ENCODE measurements at places on chromosomes 1 and 21.

DNA sequence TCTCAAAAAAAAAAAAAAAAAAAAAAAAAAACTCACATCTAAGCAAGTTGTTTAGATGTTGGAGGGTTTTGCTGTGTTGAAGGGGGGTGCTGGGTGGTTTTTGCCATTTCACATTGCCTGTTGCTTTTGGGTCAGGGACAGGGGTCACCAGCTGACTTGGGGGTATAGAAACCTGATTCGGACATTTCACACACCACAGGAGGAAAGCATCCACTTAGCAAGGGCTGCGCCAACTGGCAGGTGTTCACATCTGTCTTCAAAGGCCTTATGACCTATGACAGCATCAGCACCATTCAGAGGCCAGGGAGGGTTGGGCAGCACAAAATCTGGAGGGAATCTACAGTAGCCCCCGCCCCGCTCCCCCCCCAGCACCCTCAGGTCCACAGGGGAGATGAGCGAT, 45.2 kb downstream of the SYF2 start:
- no peak for DNase-seq

GRCh38 chr1:200414657-200415056, 4.8 kb upstream of the ZNF281 start:
- no peak for DNase-seq

- no peak for DNase-seq
Measured at GRCh38 chr1:119943216-119943615, 46.9 kb upstream of the ADAM30 start.

GRCh38 chr21:46054451-46054881, 43.4 kb upstream of the COL6A2 start:
- no peak for DNase-seq

DNA sequence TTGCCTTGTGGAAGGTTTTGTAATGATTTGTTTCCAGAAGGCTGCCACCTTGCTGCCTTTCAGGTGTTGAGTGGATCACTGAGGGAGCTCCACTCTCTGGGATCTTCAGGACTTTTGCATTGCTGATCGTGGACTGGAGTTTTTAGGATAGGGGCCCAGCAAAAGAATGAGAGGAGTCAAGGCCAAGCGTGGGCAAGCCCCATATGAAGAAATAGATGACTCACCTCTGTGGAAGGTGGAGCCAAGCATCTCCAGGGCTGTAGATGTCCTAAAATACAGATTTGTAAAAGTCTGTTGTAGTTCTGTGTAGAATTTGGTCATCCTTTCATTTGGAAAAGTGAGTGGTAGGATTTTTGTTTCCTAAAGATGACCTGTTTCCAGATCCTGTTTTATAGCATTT, 67.0 kb downstream of the ST3GAL3 start:
- no peak for DNase-seq

- DNase-seq, result no peak
Measured at GRCh38 chr1:88973520-88974137, 18.8 kb downstream of the KYAT3 start.

- DNase-seq, result no peak
Measured at GRCh38 chr1:210445931-210446330, 117.2 kb downstream of the HHAT start.

- peak; percentile 62 for DNase-seq
Measured at GRCh38 chr1:54488779-54489626, 59.0 kb upstream of the ACOT11 start.

DNA sequence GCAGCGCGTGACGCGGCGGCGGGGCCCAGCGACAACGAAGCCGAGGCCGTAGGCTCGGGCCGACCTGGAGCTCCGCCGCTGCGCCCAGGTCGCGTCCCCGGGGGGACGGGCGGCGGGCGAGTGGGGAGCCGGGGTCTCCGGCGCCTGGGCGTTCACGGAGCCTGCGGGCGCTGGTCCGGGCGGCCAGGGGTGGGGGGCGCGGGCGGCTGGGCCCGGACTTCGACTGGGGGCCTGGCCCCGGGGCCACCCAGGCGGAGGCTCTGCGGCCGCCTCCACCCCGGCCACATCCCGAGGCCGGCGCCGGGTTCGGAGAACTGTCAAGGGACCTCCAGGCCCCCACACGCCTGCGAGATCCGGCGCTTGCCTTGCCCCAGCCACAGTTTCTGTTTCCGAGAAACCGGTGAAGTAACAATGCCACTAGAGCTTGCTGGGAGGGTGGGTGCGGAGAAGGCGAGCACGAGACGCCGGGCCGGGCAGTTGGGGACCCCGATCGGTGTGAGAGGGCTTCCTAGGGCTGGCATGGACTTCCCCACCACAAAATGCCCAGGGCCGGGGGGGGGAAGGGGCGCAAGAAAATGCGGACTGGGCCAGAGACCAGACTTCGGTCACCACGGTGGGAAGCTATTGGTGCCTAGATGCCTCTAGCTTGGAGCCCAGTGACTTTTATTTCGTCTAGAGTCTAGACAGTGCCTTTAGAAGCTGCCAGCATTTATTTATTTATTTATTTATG, 501 bp downstream of the FBXO6 start:
- DNase-seq, result peak; percentile 61

- DNase-seq, result no peak
Measured at GRCh38 chr1:21629971-21630370, 39.2 kb downstream of the RAP1GAP start.

- DNase-seq, result no peak
Measured at GRCh38 chr1:38915352-38915948, 26.2 kb downstream of the RHBDL2 start.

DNA sequence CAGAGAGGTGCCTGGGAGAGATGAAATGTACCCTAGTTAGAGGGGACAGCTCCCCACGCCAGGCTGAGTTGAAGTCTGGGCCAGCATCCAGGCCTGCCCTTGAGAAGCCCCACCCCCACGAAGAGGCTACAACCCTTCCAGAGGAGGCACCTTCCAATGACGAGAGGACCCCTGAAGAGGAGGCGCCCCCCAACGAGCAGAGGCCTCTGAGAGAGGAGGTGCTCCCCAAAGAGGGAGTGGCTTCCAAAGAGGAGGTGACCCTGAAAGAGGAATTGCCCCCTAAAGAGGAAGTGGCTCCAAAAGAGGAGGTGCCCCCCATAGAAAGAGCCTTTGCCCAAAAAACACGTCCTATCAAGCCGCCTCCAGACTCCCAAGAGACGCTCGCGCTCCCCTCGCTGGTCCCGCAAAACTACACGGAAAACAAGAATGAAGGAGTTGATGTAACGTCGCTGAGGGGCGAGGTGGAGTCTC, 3.1 kb downstream of the EVA1B start:
- peak; percentile 23 for DNase-seq

DNA sequence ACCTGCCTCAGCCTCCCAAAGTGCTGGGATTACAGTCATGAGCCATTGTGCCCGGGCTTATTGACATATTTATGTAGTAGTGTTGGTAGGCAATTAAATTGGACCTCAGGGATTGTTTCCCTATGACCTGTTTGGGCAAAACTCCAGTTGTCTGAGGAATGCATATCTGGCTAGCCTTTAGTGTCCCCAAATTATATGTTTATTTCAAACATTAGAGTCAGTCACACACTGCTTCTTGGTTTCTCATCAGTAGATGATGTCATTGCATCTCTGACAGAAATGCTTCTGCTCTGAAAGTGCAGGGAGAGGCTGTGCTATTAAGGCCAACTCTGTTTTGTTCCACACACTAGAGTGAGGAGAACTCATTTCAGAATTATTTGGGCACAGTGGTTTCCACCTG, 12.5 kb downstream of the PIP5K1A start:
- DNase-seq, result no peak

GRCh38 chr1:208531003-208531750, 287.0 kb upstream of the PLXNA2 start:
- no peak for DNase-seq

- DNase-seq, result no peak
Measured at GRCh38 chr1:57026624-57027354, 61.0 kb upstream of the C8B start.

DNA sequence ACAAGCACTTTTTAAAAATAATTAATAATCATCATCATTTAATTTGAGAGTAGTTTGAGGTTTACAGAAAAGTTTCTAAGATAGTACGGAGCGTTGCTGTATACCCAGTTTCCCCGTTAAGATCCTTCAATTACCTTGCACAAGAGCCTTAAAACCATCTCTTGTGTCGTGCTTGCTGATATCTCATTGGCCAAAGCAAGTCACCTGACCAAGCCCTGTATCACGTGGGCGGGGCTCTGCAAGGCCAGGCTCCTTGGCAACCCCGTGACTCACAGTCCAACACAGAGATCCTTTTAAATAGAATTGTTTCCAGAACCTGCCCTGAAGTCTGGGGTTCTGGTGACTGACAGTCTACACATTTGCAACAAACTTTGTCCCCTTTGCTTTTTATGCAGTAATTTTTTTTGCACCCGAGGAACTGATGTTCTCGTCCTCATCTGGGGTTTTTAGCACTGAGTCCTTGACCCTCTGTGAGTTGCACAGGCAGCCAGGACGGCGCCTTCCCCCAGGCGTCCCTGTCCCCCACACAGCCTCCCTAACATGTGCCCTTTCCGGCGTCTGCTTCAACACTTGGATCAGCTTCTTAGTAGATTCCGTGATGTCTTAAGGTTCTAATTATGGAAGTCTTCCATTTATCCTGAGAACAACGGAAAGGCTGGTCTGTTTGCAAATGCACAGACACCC, 183.3 kb upstream of the TMEM51 start:
- no peak for DNase-seq

DNA sequence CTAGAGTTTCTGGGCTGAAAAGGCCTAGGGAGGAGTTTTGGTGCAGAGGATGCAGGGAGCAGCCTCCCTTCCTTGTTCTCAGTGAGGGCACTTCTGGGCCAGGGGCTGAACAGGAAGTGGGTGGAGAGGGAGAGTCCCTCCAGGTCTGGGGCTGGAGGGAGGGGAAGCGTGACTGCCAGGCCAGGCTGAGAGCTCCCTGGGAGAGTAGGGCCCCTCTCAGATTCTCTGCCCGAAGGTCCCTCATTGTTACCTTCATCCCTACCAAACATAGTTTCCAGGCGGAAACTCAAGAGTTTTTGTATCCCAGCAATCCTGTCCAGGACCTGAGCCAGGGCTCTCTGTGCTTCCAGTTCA, 36.8 kb downstream of the CITED4 start:
- no peak for DNase-seq

- DNase-seq, result no peak
Measured at GRCh38 chr1:204831186-204831585, 39.5 kb upstream of the NFASC start.

DNA sequence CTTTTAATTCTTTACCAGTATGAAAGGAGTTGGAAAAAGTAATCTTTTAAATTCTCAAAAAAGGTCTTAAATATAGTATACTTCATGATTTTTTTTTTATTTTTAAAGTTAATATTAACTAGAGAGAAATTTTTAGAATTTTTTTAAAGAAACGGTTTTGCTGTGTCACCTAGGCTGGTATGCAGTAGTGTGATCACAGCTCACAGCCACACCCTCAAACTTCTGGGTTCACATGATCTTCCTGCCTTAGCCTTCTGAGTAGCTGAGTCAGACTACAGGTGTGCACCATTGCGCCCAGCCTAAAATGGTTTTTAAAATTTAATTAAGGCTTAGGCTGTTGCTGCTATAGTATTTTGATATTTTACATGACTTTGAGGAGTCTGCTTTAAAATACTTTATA, 52.4 kb downstream of the TLCD4 start:
- DNase-seq, result no peak

DNA sequence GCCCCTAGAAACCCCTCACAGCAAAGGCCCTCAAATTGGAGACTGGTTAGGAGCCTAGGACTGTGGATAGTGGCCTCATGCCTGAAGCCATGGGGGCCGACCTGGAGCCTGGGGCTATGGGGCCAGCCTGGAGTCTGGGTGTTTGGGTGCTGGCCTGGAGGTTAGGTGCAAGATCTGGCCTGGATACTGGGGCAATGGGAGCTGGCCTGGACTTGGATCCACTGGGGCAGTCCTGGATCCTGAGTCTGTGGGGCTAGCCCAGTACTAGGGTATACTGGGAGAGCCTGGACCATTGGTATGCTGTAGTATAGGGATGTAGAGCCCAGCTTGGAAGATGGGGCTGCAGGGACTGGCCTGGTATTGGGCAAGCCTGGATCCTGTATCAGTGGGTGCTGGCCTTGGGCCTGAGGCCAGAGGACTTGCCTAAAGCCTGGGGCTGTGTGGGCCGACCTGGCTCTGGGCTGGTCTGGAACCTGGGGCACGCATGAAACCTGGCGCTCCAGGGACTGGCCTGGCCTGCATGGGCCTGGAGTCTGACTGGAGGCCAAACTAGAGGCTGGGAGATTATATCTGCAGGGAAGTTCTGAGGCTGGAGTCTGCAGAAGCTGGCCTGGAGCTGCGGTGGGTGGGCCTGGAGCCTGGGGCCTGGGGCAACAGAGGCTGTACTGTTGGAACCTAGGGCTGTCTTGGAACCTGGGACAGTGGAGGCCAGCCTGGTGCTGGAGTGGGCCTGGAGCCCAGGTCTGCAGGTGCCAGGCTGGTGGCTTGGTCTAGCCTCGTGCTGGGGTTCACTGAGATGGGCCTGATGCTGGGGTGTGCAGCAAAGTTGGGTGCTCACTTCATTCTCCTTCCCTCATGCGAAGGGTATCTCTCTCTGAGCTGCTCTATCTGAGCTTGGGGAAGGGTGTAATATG, 12.6 kb upstream of the DENND1B start:
- DNase-seq, result no peak

DNA sequence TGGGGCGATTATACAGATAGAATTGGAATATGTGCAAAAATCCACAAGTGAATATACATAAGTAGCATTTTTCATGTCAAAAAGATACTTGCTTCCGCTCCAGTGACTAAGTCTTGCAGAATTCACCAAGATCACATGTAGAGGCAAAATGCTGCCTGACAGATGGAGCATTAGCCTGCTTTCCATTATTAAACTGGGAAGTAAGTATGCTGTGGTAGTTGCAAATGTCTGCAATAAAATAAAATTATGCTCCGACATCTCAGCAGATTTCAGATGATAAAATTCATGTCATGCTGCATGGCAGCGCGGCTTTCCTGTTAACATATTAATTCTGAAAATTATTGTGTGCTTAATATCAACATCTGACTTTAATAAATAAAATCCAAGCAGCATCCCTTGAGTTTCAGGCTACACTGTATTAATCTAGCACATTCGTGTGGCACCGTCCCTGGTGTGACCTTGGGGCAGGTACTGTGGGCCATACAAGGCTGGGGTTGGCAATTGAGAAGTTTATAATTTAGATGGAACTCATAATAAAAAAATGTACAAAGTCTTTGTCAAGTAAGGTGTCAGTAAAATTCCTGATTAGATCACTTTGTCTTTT, 366.4 kb upstream of the ZP4 start:
- no peak for DNase-seq

DNA sequence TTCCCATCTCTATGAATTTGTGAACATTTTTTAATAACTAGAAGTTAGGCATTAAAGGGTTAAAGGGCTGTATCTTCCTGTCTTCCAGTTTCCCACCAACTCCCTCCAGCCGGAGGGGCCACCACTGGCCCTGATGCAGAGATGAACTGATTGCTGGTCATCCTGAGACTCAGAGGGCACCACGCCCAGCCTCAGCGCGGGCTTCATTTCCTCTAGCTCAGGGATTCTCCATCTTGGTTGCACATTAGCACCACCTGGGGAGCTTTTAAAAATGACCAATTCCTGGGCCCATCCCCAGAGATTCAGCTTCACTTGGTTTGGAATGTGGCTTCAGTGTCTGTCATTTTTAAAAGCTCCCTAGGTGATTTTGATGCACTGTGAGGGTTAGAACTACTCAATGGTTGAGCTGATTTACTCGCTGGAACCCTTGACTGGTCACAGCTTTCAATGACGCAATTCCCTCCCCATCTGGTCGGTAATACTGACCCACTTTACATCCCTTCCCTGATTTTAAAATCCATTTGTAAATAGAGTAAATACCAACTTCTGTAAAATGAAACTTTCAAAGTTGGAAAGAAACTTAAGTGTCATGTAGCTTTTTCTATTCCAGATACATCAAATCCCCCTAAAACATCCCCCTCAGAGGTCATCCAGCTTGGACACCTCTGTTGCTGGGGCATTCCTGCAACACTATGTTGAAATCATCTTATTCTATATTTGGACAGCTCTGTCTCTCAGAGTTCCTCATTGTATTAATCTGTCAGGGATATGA, 5.1 kb downstream of the NAV1 start:
- DNase-seq, result no peak
